ENCODE measurements at places on chromosomes 4 and X.
A peak's percentile ranks its signal among the peaks of the same experiment; 100 is the strongest.

DNA sequence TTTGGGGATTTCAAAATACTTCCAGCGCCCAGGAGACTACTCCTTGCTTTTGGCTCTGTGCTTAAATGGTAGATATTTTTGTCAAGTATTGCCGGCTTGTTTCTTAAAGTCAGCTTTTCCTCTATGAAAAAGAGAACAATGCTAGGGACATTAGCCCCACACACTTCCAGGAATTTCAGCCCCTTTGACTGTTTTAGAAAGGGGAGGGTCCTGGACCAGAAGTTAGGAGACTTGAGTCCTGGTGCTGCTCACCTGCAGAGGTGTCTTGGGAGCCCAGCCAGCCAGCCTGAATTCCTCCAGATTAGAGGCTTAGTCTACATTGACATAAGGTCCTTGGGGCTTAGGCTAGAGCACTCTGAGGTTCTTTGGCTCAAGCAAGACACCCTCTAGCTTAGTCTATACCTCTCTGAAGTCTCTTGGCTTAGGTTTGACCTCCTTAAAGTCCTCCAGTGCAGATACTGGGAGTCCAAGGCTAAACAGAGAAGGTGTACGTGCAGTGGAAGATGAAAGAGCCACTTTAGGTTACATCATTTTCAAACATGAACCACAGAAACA, 1.6 kb upstream of the SETD7 start:
- no peak for DNase-seq

DNA sequence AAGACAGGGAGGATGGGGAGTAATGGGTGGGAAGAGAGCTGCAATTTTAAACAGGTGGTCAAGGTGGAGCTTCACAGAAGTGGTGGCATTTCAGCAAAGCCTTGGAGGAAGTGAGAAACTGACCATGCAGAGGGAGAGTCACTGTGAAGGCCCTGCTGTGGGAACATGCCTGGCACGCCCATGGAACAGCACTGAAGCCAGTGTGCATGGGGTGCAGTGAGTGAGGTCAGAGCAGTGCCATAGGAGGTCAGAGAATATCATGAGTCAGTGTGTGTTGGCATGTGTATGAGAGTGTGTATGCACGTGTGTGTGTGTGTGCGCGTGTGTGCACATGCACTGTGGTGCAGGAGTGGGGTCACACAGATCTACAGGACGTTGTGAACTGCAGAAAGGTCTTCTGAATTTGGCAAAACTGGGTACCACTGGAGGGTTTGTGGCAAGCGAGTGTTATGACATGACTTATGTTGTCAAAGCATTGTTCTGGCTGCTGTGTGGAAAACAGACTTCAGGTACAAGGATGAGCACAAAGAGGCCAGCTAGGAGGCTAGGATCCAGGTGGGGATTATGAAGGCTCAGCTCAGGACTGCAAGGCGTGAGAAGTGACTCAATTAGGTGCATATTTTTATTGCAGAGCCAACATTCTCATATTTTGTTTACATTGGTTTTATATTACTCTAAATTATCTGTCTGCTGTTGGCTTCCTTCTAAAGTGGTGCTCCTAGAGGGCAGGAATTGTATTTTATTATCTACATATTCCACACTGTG, 34.0 kb downstream of the ZNF827 start:
- no peak for DNase-seq

DNA sequence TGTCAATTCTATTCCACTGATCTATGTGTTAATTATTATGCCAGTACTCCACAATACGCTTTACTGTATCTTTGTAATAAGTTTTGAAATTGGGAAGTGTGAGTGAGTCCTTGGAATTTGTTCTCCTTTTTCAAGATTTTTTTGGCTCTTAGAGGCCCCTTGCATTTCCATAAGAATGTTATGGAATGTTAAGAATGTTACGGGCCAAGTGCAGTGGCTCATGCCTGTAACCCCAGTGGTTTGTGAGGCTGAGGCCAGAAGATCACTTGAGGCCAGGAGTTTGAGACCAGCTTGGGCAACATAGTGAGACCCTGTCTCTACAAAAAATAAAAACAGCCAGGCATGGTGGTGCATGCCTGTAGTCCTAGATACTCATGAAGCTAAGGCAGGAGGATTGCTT, 167.6 kb upstream of the CXorf66 start:
- DNase-seq: no peak

GRCh38 chr4:186144198-186144945, 39.9 kb downstream of the FAM149A start:
- no peak for DNase-seq

DNA sequence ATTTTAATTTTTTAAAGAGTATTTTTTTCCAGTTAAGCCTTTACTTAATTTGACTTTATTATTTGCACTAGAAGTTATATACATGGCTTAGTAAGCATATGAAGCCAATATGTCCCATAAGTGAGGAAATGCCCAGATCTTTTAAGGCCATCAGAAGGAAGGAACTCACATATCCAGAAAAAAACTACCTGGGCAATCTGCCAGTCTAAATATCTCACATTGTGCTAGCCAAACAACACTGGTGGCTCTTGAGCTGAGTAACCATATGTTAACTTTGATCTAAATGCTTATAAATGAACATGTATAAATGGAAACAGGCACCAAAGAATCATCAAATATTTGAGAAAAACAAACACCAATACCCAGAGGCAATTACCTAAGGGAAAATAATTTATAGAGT, 138.6 kb upstream of the APOOL start:
- no peak for DNase-seq

GRCh38 chr4:102517753-102518152, 16.6 kb downstream of the NFKB1 start:
- DNase-seq: no peak

DNA sequence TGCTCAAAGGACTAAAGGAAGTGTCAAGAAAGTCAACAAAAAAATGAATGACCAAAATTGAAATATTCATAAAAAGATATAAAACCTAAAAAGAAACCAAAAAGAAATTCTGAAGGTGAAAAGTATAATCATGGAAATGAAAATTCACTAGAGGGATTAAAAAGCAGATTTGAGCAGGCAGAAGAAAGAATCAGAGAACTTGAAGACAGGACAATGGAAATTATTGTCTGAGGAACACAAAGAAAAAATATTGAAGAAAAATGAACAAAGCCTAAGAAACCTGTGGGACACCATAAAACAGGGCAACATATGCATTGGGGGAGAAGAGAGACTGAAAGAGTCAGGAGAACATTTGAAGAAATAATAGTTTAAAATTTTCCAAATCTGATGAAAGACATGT, 9.9 kb upstream of the SPON2 start:
- no peak for DNase-seq

DNA sequence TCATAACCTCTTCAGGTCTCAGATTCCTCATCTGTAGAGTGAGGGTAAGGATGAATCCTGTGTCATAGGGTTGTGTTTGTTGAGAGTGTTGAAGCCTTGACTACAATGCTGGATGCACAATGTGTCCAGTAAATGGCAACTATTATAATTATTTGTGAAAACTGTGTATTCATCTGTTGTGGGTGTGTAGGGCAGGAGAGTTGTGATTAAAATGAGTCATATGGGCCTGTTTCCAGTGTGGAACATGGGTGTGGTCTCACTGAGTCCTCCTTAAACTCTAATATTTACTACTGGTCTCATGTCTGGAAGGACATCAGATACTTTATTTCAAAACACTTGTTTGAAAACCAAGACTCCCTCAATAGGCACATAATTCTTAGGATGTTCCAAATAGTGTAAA, 208.5 kb upstream of the CASK start:
- no peak for DNase-seq

GRCh38 chr4:100106982-100107381, 83.3 kb downstream of the DDIT4L start:
- no peak for DNase-seq

- DNase-seq: no peak
These were observed 72.6 kb upstream of the PTPN13 start for GRCh38 chr4:86521373-86521969.

- DNase-seq: no peak
These were observed 25.4 kb downstream of the CLCN5 start for GRCh38 chrX:49947781-49948180.

- DNase-seq: no peak
These were observed 296.2 kb downstream of the INPP4B start for GRCh38 chr4:142549726-142550463.

DNA sequence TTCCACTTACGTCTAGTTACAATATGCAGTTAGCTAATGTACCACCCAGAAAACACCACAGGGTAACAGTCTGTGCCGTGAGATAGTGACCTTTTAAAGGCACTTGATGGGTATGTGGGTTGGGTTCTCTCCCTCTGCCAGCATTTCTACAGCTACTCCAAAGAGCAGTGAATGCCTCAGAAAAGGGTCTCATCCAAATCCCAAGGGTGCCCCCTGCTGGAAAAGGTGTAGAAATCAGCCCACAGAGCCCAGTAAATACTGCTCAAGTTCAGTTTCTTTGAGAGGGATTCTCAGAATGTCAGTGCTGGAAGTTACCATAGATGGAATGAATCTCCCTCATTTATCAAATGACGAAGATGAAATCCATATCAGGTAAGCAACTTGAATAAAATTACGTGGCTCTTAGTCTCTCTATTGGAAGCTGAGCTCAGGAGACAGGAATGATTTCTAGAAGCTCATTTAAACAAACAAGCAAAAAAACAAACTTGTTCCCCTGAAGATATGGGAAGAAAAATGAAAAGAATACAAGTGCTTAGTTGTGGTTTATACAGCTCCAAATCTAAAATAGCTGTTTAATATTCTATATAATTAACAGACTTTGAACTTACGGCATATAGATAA, 9.5 kb downstream of the RNF175 start:
- peak; percentile 51 for DNase-seq

DNA sequence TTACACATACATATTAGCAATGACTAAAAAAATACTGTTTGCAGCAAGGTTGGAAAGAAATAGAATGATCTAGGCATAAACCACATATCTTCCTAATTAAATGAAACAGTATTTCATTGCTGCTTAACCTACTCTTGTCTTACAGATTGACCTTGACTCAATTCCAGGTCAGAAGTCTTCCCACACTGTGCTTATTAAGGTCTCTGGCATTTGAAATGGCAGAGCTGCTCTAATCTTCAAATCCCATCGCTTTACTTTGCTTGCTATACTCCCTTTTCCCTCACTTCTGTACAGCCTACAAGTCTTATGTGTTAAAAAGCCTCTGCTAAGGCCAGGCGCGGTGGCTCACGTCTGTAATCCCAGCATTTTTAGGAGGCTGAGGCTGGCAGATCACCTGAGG, 424.5 kb downstream of the RPA4 start:
- no peak for DNase-seq

GRCh38 chr4:165053645-165054044, at the start of gene TRIM75:
TSS of gene TRIM75 (plus strand) at chr4:165053866. CDS start at chr4:165059148, 5,282 bp downstream.
- DNase-seq: no peak

- no peak for DNase-seq
These were observed 39.9 kb upstream of the SPINK2 start for GRCh38 chr4:56861360-56861759.

DNA sequence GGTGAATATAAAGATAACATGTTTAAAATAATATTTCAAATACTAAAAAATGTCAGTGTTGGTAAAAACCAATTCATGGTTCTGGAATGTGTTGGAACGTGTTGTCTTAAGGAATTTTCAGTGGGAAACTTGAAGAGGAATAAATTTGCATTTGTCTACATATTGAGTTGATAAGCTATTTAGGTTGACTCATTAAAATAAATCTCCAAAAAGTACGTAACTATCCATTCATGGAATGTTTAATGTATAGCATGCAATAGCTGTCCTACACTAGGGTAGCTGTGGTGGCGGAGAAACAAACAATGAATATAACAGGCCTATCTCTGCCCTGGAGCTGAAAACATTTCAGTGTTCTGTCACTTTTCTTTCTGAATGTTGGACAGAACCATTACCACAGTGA, 20.3 kb downstream of the SHISA3 start:
- DNase-seq: no peak

GRCh38 chr4:104352211-104352610, 142.5 kb downstream of the CXXC4 start:
- DNase-seq: no peak

DNA sequence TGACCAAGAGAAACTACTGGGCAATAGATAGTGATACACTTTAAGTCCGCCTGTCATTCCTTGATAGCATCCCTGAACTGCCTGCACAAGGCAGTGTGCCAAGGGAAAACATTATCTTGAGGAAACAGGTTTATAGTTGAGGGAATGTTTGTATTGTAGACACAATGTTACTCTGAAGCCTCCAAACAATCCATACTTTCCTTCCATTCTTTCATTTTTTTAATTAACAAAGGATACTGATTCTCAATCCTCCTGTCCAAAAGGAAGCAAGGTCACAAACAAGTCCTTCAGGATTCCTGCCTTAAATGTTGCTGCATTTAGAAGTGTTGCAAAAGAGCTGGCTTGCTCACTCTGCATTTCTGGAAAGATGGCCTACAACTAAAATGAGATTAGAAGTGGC, 61.7 kb upstream of the PRSS48 start:
- no peak for DNase-seq

- no peak for DNase-seq
These were observed 422.9 kb downstream of the SPRY1 start for GRCh38 chr4:123819362-123820035.

- no peak for DNase-seq
These were observed 1191.3 kb upstream of the IGFBP7 start for GRCh38 chr4:58301376-58301999.

GRCh38 chrX:78024349-78025059, 55.1 kb upstream of the PGAM4 start:
- no peak for DNase-seq

GRCh38 chr4:127604949-127605709, 27.6 kb upstream of the INTU start:
- DNase-seq: no peak

DNA sequence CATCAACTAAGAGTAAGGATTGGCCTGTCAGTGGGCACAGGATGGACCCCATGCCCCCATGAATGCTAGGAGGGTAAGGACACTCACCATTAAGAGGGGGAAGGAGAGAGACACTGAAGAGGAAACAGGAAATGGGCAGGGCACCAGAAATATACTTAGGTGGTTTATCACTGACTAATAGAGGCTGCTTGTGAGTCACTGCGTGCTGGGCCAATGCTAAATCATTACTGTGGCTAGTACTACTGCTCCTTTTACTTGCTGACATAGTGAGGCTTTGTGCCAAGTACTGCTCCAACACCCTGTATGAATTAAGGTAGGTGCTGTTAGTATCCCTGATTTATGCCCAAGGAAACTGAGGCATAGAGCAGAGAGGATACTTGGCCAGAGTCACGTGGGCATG, 130.4 kb upstream of the FRMPD4 start:
- DNase-seq: no peak

- no peak for DNase-seq
These were observed 146.1 kb upstream of the PACRGL start for GRCh38 chr4:20554134-20554533.

GRCh38 chr4:31104043-31104442, 383.9 kb downstream of the PCDH7 start:
- no peak for DNase-seq

GRCh38 chr4:105887508-105887907, 7.8 kb upstream of the NPNT start:
- no peak for DNase-seq

GRCh38 chr4:183596067-183596757, 62.8 kb downstream of the RWDD4 start:
- no peak for DNase-seq

DNA sequence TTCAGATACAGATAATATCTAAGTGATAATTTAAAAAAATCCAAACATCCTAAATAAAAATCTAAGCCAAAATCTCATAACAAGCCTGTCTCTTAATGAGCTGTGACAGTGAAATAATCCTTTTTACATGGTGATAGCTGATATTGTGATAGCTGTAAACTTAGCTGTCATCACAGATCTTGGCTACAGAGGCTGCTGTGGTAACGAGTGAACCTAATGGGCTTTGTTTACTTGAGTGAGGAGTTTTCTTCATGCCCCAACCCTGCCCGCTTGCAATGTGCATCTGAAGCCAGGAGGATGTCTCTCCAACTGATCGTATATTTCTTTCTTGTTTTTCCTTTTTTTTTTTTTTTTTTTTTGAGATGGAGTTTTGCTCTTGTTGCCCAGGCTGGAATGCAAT, 41.5 kb upstream of the YTHDC1 start:
- DNase-seq: no peak

Data from brain pericyte (primary cell).